Cardiac fibroblast (primary cell): ENCODE measurements at places on chromosomes 2 and 18.

- no peak for DNase-seq
These were observed 246.1 kb upstream of the ST6GAL2 start for GRCh38 chr2:107132070-107132469.

DNA sequence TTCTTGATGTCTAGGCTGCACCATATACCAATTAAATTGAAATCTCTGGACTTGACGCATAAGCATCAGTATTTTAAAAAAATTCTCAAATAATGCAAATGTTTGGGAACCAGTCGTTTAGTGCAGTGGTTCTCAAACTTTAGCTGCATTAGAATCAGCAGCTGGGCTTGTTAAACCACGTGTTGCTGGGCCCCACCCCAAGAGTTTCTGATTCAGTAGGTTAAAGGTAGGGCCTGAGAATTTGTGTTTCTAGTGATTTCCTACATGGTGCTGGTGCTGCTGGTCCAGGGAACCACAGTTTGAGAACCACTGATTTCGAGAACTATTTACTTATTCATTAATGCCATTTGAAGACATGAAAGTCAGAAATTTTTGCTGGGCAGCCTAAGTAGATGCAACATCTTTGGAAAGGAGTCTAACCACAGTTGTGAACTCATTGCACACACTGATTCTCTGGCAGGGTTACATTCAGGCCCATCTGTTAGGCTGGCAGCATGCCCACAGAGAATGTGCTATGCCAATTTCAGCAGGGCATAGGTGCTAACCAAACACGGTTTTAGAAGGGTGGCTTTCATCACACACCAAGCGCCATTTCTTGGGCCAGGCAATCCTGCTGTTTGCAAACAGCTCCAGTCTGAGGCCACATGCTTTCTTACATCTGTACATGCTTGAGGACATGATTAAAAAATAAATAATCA lies 26.4 kb upstream of the ATP5MC3 start:
- DNase-seq: no peak

DNA sequence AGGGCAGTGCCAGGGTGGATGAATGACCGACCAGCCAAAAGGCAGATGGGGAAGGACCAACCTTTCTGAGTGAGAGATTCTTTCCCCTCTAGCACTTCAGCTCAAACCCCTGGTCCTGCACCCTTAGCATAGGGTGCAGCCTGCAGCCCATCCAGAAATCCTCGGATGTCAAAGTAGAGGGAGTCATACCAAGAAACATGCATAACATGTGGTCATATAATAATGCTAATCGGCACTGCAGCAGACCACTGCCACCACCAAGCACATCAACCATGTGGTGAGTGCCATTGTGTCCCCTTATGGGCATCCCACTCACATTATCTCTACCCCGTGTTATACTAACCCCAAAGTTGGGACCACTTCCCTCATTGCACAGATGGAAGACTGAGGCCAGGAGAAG lies 17.7 kb downstream of the ATOH8 start:
- no peak for DNase-seq

DNA sequence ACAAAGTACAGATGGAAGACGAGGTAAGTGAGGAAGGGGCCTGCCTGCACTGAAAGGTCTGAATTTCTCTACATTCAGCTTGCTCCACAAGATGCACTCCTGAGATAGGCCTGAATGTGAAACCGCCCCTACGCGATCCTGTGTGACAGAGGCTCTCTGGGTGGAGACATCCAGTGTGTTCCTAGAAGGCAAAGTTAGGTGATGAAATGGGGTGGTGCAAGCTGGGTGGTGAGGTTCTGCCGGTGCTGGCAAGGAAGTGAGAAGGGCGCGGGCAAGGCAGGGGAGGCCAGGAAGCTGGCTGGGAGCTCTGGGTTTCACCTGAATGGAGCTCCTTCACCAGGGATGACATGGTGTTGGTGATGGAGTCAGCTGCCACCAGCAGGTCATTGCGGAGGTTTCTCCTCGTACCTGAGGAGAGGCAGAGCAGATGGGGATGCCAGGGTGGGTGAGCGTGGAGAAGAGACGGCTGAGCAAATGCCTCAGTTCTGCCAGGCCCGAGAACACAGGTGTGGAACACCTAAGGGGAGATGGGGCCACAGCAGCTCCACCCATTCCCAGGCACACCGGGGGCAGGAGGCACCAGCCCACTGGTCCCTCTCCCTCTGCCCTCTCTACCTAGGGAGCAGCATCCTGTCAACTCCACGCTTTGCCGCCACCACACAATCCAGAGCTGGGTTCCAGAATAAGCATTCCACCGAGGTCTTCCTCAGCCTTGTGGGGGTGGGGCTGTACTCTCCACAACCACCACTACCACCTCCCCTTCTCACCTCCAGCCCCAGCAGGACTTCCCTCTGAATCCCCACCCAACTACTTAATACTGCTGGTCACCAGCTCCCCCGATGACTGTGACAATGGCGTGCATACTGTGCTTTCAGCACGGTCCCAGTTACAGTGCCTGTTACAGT lies 45.5 kb upstream of the DNMT3A start:
- DNase-seq: no peak

DNA sequence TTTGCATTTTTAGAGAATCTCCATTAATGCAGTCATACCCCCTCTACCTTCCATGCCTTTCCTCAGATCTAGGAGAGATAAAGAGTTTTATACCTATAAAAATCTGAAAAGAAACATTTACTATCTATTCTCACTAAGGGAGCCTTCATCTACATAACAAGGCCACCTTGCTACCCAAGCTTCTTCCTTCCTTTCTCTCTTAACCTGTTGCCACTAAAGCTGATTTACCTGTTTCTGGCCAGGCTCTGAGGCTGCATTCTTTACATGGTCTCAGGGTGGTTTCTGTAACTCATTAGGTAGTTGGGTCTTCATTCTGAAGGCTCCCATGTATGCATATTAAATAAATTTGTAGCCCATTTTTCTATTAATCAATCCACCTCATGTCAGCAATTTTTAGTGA lies 391.6 kb downstream of the DLGAP1 start:
- no peak for DNase-seq

DNA sequence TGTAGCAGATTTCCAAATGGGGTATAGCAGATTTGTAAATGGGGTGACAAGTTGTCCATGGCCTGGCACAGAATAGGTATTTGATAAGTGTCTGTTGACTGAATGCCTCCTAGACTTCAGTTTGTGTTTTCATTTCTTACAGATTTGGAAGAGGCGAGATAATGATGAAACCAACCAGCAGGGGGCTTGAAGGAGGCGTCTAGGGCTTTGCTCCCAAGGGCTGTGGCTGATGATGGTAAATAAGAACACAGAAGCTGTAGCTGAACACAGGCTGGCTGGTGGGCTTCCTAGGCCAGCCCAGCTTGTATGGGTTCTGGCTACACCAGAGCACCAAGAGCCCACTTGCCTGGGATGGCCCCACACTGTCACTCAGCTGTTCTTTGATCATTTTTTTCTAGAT lies 19.4 kb downstream of the SFTPB start:
- peak; percentile 74 for DNase-seq

DNA sequence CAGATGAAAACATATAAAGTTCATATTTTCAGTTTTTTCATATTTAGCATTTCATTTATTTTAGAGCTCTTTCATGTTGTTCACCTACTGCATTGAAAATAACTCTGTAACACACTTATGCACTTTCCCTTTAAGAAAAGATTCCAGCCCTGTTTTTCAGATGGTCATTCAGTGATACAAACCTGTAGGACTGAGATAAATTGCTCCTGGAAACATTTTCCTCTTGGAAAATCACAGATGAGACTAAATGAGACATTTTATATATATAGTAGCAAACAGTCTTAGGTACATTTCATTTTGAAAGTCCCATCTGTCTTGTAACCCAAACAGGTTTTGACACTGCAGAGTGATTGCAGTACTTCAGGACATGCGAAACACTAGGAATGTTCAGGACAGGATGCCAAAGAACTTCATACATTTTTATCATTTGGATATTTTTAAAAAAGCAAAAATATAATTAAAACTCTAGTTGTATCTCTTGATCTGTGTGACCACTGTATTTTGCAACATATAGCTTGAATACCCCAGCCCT lies 412.4 kb downstream of the MTX2 start:
- no peak for DNase-seq

DNA sequence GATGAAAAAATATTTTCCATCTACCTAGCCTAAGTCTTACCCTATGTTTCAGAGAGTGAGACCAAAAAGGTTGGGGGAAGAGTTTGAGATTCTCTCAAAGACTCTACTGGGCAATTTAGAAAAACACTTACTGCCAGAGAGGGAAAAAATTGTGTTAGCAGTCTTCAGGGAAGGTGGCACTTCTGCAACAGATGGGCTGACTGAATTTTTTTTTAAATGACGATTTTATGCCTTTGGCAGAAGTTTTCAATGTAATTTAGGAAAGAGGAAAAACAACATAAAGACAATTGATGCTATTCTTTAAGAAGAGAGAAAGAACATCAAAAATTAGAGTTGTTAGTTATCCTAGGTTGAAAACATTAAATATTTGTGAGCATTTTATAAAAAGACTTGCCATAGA lies 1894.5 kb upstream of the PIK3C3 start:
- no peak for DNase-seq

DNA sequence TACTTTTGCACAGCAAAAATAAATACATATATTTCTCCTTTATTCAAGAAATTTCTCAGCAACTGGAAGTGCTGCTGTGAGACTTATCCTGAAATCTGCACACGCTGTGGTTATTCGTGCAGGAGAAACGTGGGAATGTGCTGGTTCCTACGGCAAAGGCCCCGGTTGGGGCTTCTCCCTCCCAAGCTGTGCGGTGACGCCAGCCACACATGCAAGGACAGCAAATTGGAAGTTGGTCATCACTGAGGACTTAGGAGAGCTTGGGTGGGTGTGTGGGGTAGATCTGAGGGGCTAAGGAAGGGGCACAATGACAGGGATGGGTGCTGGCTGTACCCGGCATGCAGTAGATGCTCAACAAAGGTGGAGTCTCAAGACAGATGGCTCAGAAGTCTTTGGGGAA lies 16.5 kb upstream of the MTCL1 start:
- no peak for DNase-seq

DNA sequence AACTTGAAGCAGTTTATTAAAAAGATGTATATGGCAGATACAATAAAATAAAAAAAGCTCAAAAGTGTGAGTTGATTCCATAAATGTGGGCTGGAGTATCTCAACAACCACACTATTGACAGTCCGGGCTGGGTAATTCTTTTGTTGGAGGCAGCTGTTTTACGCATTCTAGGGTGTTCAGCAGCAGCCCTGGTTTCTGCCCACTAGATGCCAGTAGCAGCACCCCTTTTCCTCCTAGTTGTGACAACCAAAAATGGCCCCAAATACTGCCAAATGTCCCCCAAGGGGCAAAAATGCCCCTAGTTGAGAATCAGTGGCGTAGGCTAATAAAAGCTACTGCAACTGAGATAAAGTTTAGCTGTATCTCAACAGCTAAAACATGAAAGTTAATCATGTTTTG lies 44.8 kb downstream of the CHMP3 start:
- DNase-seq: peak; percentile 30
